Kidney tubule cell (primary cell): ENCODE measurements at places on chromosomes 6 and 20.

DNA sequence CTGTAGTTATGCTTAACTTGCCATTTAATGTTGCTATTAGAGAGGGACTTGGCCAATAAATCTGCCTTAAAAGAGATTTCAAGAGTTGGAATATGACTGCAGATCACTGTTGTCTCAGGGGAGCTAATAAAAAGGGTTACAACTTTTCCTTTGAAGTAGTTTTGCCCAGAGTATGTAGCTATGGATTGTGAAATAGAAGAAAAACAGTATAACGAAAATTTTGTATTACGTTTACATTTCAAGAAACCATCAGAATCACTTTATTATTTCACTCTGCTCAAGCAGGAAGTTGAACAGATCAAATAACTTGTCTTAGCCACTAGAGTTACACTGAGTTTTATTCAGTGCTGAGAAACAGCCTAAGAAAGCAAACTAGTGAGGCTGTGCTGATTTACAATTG lies 3.0 kb upstream of the ZSCAN26 start:
- DNase-seq: no peak

GRCh38 chr20:47350181-47350550 lies 6.3 kb downstream of the ZMYND8 start:
- DNase-seq: no peak

DNA sequence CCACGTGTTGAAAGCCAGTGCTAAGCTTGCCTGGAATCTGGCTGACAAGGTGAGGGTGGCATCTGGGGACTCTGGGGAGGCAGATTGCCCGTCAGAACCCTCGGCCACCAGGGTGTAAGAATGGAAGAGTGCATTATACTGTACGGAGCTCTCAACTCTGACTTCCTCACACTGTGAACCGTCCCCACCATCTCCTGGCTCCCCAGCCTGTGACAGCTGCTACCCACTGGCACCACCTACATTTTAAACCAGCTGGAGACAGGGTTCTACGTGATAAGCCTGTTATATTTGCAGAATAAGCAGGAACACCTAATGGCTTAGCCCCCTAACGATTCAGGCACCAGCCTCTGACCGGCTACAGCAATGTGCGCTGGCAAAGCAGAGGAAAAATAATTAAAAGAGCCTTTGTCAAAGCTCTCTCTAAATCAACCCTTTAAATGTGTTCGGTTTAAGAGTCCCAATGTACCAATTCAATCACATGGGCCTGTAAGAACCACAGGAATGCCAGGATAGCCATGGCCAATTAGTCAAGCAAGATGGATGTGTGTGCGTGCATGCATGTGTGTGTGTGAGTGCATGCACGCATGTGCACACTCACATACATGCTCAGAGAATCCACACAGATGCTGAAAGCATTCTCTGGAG lies 89.1 kb upstream of the TAB2 start:
- DNase-seq: no peak

GRCh38 chr6:115001731-115002350 lies 659.0 kb upstream of the HS3ST5 start:
- DNase-seq: peak; percentile 54

GRCh38 chr6:158654960-158655489 lies 5.2 kb downstream of the SYTL3 start:
- DNase-seq: peak; percentile 38

GRCh38 chr6:7938562-7939183 lies 28.1 kb upstream of the TXNDC5 start:
- no peak for DNase-seq

- DNase-seq: no peak
Observed at GRCh38 chr20:43755390-43755789, 28.6 kb upstream of the GTSF1L start.

DNA sequence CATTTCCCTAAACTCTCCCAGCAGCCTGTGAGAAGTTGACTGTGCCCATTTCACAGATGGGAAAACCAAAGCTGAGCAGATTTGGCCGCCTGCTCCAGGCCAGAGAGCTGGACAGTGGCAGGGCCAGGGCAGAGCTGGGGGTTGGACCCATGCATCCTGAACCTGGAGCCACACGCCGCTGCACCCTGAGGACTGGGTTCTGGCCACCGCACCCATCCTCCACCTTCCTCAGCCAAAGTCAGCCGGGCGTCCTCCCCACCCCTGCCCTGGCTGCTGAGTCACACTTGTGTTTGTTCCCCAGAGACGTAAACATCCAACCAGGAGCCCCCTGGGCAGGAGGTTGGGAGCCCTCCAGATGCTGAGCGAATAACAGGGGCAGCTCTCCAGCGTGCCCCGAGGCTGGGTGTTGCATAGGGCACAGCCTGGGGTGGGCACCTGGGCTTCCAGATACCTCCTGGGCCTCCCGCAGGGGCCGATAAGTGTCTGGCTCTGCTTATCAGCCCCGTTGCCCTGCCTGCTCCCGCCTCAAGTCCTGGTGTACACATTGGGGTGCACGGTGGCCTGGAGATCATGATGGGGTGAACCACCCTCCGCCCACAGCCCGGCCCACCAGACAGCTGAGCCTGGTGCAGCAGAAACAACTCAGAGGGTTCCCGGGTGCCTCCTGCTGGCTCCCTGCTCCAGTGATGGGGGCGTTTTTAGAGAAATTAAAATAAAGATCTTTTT lies 23.8 kb downstream of the RBM38 start:
- no peak for DNase-seq

DNA sequence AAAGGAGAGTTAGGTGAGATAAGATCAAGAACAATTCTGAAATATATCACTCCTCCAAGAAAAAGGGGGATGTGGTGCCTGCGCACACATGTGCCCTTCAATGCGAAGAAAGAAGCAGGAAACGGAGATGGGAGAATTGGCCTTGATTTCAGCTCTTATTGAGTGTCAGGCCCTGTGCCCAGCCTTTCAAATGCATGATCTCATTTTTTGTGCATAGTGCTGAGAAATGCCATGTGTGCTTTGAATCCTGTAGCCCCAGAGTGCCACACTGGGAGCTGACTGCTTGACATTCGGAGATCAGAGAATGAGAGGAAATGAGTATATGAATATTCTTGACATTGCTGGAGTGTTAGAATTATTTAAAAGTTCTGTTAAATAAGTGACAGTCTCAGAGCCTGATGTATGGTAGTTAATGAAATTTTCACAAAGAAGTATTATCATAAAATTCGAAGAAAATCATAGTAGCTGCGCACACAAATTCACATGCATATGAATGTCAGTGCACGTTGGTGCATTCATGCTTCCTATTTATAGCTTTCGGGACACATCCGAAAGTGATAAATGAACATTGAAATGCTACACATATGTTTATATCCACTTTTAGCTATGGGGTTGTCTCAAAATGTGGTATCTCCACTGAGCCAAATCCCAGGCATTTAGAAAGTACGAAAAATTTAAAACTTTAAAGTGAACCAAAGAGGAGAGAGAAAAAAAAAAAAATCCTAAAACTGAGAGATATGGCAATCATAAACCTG lies 172.0 kb downstream of the KCNQ5 start:
- DNase-seq: no peak

- no peak for DNase-seq
Observed at GRCh38 chr6:89033461-89033860, 47.1 kb upstream of the PNRC1 start.

- DNase-seq: no peak
Observed at GRCh38 chr6:81621816-81622395, 130.6 kb downstream of the TENT5A start.

DNA sequence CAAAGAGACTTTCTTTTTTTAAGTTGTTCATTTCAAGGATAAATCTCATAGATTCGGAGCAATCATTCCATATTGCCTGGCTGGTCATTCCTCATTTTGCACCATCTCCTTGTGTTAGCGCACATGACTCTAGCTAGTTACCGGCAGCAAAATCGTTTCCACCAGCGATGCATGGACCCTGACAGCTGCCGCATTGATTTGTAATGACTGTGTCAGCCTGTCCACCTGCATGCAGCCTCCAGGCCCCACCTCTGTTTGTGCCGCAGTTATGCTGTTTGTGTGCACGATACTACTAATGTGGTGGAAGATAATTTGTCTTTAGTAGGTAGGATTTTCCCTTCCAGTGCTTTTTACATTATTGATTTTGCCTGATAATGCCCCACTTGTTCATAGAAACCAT lies 164.0 kb downstream of the TBC1D7 start:
- DNase-seq: no peak

DNA sequence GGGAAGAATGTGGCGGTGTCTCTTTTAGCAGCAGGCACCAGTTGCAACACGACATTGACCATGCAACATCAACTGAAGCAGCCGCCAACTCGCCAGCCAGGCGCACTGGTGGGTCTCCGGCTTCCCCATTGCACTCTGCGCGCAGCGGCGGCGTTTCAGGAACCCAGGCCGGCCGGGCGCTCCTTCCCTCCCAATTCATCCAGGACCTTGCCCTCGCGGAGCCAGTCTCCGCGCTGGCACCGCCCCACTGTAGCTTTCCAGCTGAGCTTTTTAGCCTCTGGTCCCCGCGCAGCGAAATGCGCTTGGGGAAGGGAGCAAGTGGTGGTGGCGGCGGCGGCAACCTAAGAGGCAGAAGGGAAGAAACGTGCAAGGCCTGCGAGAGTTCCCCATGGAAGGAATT lies 297.9 kb upstream of the RIMS1 start:
- no peak for DNase-seq

DNA sequence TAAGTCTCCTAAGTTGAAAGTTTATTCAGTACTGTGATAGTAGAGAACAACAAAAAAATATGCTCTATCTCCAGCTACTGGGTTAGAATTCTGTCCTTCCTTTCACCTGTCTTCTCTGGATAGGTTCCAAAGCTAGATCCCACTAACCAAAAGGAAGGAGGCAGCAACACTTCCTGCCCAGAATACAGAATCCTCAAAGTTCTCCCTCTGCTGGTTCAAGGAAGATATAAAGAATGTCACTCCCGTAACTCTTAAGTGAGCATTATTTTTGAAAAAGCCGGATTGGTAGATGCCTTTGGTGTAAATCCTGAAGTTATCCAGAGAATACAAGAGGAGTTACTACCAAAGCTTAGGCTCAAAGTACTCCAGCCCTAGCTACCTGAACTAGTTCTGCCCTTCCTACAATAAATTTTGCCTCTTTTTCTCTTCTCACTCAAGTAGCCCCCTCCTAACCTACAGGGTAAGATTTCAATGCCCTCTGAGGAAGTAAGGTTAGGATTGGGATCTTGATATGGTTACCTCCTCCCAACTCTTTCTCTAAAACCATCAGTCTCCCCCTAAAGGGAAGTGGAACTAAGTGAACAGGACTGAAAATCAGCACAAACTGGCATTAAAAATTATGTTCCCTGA lies 26.0 kb upstream of the CRIP3 start:
- peak; percentile 76 for DNase-seq

GRCh38 chr6:21601932-21602390 lies 8.4 kb downstream of the SOX4 start:
- DNase-seq: peak; percentile 28

- DNase-seq: no peak
Observed at GRCh38 chr6:36821581-36822335, 17.5 kb downstream of the CPNE5 start.

GRCh38 chr6:100230953-100231316 lies 233.8 kb downstream of the SIM1 start:
- peak; percentile 77 for DNase-seq

DNA sequence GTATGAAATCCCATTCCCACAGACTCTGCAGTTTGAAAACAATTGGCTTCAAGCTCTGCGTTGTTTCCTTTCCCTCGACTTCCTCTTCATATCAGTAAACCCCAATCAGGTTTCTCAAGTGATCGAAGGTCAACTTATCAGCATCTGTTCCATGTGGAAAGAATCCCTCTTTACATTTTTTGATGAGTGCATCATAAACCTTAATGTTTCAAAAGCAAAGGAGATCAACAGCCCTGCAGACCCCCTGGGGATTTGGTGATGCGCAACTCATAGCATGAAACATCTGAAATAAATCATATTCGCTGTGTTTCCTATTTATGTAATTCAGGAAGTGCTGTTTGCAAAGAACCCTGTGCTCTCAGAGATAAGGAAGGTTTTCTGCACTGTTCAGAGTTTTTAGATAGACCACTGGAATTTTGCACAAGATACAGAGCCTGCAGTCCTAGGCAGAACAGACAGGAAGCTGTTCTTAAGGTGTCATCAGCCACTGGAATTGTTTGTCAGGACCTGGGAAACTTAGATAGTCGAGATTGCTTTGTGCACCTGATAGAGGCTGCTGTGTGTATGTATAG lies 216.0 kb downstream of the HIVEP2 start:
- no peak for DNase-seq

- peak; percentile 94 for DNase-seq
Observed at GRCh38 chr6:15608396-15608795, 54.4 kb downstream of the DTNBP1 start.

DNA sequence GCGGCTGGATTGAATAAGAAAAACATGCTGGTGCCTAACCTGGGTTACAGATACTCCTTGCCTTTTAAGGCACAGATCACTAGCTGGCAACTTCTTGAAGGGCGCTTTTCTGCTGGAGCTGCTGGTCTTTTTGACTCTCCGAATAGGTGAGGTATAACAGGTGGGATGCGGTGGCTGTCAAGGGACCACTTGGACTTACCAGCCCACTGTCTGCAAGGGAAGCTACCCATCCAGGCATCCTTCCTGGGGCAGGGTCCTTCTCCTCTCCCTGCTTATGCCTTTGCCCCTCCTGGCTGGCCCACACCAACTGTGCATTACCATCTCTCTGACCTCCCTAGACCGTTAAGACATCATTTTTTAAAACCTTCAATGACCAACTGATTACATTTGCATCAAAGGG lies 57.4 kb downstream of the NPEPL1 start:
- no peak for DNase-seq

GRCh38 chr20:25676164-25676809 lies 20.4 kb downstream of the ZNF337 start:
- peak; percentile 62 for DNase-seq

- DNase-seq: no peak
Observed at GRCh38 chr20:63767886-63768285, 28.3 kb downstream of the SLC2A4RG start.

- no peak for DNase-seq
Observed at GRCh38 chr6:36826520-36827227, 12.6 kb downstream of the CPNE5 start.

DNA sequence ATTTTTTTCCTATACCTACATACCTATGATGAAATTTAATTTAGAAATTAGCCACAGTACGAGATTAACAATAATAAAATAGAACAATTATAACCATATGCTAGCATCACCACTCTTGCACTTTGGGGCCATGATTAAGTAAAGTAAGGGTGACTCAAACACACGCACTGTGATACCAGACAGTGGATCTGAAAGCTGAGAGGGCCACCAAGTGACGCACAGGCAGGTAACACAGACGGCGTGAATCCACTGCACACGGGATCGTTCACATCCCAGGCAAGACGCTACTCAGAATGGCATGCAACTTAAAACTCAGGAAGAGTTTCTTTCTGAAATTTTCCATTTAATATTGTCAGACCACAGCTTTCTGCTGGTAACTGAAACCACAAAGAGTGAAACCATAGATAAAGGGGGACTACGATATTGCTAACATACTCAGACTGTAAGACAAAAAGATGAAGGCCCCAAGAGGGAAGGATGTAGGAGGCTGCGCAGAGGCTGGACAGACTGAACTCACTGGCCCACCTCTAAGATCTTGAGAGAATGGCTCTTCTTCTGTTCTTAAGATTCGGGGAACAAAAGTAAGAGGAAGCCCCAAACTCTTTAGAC lies 17.9 kb downstream of the RRBP1 start:
- no peak for DNase-seq
